ENCODE measurements at places on chromosomes 7 and 10.
A peak's percentile ranks its signal among the peaks of the same experiment; 100 is the strongest.

GRCh38 chr7:157841773-157842370 is 505.1 kb downstream of the DNAJB6 start:
- DNase-seq = no peak

DNA sequence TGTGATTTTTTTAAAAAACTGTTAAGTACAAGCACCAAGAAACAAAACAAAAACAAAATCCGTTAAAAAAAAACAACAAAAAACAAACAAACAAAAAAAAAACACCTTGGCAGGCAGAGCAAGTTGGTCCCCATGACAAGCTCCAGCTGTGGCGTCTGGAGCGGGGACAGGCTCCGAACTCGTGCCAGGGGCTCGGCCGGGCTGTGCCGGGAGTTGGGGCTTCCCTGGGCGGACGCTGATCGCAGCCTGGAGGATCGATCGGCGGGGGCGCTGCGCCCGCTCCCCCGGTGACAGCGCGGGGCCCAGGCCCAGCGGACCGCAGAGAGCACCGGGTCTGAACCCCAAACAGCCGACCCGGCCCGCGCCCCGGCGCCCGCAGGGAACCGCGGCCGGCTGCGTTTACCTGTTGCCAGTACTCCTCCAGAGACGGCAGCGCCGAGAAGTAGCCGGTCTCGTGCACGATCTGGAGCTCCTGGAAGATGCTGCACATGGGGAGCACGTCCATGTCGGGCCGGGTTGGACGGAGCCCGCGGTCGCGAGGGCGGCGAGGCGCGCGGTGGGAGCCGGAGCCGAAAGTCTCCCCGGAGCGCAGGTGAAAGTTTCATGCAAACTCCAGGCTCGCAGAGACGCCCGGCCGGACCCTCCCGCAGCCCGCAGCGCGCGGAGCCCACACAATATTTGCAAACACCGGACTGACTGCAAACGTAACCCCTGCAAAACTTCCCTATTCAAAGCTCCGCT is at the start of gene KLF6:
TSS of gene KLF6 (minus strand) at position 700 of the 741 bp plus-strand sequence. CDS start at position 505, 195 bp downstream.
- no peak for DNase-seq

- no peak for DNase-seq
Measured at GRCh38 chr10:119499677-119500002, 42.9 kb downstream of the RGS10 start.

GRCh38 chr10:93376372-93377293 is 105.5 kb downstream of the MYOF start:
- peak; percentile 82 for DNase-seq

GRCh38 chr7:16691241-16691640 is 45.3 kb downstream of the BZW2 start:
- no peak for DNase-seq

DNA sequence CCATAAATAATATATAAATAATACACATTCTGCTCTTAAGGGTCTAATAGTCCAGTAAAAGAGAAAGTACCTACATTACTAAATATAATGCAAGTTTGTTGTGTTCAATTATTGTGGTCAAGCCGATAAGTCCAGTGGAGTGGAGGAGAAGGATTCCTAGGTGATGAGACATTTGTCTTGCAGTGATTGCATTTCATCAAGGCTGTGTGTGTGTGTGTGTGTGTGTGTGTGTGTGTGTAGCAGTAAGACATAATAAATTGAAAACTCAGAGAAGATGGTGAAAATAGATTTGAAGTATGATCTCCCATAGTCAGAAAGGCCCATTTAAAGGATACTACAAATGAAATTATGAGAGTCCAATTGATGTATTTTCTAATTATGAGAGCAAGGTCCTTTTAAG is 192.5 kb upstream of the SEMA3C start:
- no peak for DNase-seq

- no peak for DNase-seq
Measured at GRCh38 chr7:102129636-102130370, 156.9 kb upstream of the SH2B2 start.

GRCh38 chr10:98033515-98033914 is 3.1 kb upstream of the CRTAC1 start:
- DNase-seq = no peak

GRCh38 chr7:92448205-92448747 is 994 bp downstream of the GATAD1 start:
- DNase-seq = peak; percentile 68

DNA sequence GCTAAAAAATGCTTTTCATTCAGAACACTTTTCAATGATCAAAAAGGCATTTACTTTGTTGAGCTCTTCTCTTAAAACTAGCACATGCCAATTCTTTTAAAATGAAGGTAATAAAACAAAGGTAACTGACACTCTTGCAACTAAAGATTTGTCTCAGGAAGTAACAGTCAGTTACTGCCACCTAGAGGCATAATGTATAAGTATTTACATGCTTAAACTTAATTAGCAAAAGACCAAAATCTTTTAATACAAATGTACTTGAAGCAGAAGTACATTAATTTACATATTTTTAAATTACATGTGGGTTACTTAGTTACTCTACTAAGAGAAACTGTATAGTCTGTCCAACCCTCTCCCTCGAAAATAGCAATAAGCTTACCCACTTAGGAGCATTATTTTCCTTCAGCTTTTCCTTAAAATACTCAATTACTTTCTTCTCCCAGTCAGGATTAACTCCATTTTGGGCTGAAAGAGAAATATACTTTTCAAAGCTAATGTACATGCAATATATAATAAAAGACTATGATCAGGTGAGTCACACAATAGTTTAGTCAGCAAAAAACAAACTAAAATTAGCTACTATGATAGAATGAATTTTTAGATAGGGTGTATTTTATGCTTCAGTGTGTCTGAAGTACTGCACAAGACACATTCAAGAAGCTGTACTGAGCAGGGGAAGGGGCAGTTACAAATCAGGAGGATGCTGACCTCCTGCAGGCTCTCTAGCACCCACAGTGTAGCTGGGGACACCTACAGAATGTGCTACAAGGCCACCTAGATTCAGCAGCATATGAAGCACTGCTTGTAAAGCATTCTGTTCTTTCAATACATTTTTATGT is 13.0 kb downstream of the MCMBP start:
- no peak for DNase-seq

DNA sequence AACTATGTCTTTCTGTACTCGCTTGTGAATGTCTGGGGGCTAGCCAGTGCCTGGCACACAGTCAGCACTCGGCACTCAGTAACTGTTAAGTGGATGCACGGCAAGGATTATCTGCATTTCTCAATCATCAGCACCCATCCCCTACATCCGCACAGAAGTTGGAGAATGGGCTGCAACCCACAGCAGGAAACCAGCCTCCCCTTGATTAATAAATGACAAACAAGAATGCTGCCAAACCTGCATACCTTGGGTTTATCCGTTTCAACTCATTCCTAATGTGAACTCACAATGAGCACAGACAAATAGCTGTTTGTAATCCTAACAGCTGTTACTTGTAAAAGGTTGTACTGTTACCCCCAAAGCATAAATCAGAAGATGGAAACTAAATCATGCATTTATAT is 28.9 kb downstream of the PPP1R3C start:
- no peak for DNase-seq

GRCh38 chr7:114107522-114107921 is 188.7 kb upstream of the PPP1R3A start:
- no peak for DNase-seq

- no peak for DNase-seq
Measured at GRCh38 chr7:141511676-141512396, 39.4 kb upstream of the AGK start.

- no peak for DNase-seq
Measured at GRCh38 chr7:41152179-41152678, 550.7 kb downstream of the INHBA start.

- DNase-seq = no peak
Measured at GRCh38 chr10:13296476-13296875, 3.4 kb downstream of the PHYH start.

GRCh38 chr7:117347480-117347879 is 24.6 kb upstream of the WNT2 start:
- DNase-seq = no peak

DNA sequence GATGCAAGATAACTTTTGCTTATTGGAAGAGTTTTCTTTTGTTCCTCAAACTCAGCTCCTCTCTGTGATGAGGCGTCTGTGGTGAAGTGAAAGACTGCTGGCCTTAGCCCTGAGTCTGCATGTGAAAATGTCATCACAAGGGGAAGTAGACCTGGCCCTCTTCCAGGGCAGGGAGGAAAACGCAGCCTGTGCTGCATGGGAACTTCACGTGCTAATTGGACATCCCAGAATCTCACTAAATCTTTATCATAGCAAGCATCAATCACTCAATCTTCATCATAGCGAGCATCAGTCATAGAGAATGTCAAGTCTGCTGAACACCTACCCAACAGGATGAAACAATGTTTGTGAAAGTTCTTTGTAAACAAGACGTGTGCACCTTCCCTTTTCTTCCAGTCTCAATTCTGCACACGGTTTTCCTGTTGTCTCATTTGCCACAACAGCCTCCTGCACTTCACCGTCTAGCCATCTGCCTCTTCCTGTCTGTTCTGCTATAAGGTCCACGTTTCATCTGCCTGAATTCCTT is 314.6 kb downstream of the FRMD4A start:
- DNase-seq = peak; percentile 56

DNA sequence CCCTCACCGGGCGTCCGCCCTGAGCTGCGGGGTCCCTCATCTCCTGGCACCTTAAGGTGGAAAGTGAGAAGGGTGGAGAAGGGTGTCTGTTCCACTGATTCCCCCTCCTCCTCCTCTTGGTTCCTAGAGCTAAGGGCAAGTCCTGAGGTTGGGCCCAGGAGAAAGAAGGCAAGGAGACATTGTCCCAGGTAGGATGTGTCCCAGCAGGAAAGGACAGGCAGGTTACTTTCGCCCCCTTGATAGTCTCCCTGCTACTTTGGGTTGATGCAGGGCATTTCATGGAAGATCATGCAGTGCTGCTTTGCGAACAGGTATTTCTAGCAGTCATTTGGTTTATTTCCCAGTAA is 582 bp downstream of the STEAP2 start:
- DNase-seq = no peak

DNA sequence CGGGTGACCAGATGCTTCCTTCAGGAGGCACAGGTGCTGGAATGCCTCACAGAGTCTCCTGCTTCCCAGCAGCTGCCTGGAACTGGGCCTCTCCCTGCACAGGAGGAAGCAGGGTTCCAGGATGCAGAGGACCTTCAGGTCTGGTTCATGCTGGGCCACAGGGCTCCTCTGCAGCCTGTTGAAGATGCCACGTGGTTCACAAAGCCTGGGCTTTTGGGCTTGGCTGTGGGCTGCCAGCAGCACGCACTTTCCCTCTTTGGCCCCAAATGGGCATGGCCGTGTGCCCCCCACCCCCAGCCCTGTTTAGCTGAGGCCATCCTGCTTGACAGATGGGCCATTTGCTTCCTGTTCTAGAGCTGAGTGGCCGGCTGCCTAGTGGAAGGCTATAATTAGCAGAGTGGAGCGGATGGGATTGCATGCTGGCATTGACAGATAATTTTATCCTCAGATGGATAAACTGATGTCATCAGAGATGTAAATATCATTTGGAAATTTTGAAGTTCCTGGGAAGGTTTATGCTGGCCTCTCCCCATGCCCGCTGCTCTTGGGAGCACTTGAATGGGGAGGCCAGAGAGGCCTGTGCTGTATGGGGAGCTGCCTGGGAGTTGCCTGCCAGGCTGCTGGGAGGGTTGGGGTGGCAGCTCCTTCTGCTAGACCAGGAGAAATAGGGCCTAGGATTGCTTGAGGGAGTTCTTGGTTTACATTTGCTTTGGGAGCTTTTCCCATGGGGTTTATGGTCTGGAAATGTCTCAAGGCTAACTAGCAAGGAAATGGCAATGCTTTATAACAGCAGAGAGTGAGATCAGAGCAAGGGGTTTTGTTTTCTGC is 28.2 kb downstream of the TSPAN15 start:
- no peak for DNase-seq

- DNase-seq = no peak
Measured at GRCh38 chr10:60448246-60448645, 58.6 kb upstream of the ANK3 start.

All from foreskin melanocyte (primary cell).